CD4-positive, alpha-beta T cell treated with Interleukin-1 beta for 1 hour (primary cell): ENCODE measurements at places on chromosomes 3 and 15.

- no peak for DNase-seq
These were observed 49.8 kb downstream of the TCF12 start for GRCh38 chr15:56968256-56968655.

GRCh38 chr15:38414357-38414756, 39.6 kb upstream of the FAM98B start:
- DNase-seq = no peak

GRCh38 chr15:70323111-70323851, 225.6 kb upstream of the TLE3 start:
- no peak for DNase-seq

GRCh38 chr15:43518197-43518761, 871 bp downstream of the MAP1A start:
- no peak for DNase-seq

DNA sequence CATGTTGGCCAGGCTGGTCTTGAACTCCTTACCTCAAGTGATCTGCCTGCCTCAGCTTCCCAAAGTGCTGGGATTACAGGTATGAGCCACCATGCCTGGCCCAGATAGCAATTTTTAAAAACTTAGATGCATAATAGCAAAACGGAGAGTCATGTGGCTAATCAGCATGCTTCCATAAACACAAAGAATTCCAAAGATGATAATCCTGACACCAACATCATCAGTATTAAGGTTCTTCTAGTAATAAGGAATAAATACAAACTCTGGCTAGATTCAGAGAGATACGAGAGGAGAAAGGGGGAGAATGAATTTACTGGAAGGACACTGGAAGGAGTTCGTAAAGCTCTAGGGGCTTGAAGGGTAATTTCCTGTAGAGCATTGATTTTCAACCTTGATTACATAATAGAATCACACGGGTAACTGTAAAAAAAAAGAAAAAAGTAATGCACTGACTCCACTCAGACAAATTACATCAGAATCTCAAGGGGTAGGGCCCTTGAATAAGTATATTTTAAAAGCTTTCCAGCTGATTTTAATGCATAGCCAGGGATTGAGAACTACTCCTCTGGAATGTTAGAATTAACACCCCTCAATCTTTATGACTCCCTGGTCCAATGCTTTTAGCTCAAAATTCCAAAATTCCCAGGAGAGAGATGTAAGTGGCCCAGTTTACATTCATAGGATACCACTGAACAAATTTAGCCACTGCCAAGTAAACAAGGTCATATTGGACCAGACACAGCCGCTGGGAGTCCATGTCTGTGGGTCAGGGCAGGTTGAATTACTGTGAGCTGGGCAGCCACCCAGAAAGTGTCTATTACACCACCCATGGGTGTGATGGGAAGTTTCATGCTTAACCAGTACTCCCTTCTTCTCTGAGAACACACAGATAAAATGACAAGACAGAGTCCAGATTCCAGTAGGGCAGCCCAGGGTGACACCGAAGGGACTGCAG, 243.9 kb downstream of the TBL1XR1 start:
- DNase-seq = no peak

- no peak for DNase-seq
These were observed 133.6 kb upstream of the RAP2B start for GRCh38 chr3:153028381-153028780.

DNA sequence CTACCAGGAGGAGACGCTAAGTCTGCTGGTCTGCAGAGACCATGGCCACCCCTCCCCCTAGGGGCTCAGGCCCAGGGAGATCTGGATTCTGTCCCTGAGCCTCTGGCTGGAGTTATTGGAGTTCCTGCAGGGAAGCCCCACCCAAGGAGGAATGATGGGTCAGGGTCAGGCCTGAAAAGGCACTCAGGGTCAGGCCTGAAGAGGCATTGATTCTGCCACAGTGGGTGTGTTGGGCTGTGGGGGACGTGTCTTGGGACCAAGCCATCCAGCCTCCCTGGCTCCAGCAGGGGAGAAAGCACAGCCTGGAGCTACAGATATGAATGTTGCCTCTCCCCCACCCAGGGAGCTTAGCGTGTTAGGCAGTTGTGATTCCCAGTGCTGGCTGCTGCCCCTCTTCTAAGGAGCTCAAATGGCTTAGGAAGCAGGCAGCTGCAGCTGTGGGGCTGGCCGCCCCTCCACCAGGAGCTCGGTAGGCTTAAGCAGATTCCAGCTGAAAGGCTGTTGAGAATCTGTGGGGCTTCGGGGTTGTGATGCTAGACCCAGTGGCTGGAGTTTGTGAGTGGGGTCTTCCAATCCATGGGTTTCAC, 176.7 kb downstream of the CHL1 start:
- no peak for DNase-seq

DNA sequence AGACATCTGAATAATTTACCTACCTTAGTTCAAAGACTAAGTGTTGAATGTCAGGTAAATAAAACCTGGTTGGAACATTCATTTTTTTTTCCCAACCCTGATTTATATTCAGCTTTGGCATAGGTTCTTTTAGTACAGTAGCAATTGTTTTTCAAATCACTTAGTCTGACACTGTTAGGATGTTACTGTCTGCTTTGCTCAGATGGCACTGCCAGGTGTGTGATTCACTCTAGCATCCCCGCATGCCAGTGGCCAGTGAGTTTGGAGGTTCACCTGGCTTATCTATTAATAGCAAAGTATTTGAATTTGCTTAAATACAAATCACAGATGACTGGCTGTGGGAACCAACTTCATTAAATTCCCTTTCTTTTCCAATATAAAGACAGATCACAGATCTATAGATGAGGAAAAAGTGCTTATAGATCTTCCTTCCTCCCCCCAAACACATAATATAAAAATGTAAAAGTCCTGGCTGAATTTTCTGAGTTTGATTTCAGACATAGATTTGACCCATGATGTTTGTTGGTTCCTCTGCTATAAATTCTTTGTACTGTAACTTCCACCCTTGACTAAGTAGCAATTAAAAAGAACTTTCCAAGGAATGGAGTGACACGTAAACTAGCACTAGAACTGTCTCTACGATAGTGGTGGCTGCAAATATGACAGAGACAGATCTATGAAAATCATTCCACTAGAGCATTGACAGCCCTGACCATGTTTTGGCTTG, 3.9 kb downstream of the THBS1 start:
- no peak for DNase-seq
